ENCODE measurements at places on chromosomes 7 and 10.

GRCh38 chr7:70208236-70209063 lies 610.2 kb downstream of the AUTS2 start:
- no peak for DNase-seq

- no peak for DNase-seq
Observed at GRCh38 chr10:6400331-6400730, 179.7 kb downstream of the PRKCQ start.

- DNase-seq: no peak
Observed at GRCh38 chr7:151775547-151776443, 101.1 kb downstream of the PRKAG2 start.

DNA sequence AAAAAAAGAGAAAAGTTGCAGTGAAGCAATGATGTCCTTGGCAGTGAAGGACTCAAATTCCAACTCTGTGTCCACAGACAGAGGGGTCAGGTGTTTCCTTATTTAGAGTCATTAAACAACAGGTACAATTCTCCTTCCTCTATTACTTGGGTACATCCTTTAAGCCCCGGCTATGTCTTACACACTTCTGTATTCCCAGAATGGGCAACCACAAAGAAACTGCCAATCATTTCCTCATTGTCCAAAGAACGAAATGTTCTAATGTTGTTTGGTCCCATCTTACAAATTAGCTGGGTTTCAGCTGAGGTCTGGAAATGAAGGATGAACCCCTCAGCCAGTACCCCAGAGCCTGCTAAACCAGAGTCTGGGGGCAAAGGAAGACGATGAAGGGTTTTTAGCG lies 59.5 kb downstream of the GRB10 start:
- no peak for DNase-seq

GRCh38 chr10:125628104-125629049 lies 54.6 kb downstream of the TEX36 start:
- DNase-seq: no peak

- no peak for DNase-seq
Observed at GRCh38 chr7:45163692-45164052, 6.1 kb downstream of the RAMP3 start.

GRCh38 chr10:120770496-120770895 lies 80.7 kb upstream of the WDR11 start:
- DNase-seq: no peak

- DNase-seq: no peak
Observed at GRCh38 chr7:158033196-158033595, 554.4 kb downstream of the PTPRN2 start.

DNA sequence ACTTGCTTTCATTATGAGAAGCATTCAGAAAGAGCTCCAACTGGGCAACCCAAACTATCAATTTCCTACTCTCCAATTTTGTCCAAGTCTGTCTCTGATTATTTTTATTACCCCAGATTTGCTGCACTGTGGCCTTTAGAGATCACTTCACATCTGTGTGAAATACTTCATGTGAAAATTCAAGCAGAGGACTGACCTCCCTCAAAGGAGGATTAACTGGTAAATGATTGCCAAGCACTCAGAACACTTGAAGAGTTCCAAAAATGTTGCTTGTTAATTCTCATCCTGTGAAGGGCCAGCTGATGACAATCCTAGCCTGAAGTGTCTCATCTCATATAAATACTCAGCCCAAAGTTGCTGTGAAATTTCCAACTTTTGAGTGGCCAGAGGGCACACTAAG lies 182.8 kb upstream of the DGKB start:
- DNase-seq: no peak

GRCh38 chr10:1964476-1964875 lies 227.2 kb upstream of the ADARB2 start:
- no peak for DNase-seq
